ENCODE measurements at places on chromosomes 2 and 18. TPM values are rescaled to one million over a fixed set of nuclear protein-coding genes. Genes with fewer than 3 reads are reported as not detected.
A peak's percentile ranks its signal among the peaks of the same experiment; 100 is the strongest.

INPP5D gene
- total RNA-seq, result 152 TPM

GRCh38 chr18:74480149-74480651 is 16.0 kb upstream of the CNDP2 start:
- no peak overlapping the region for H3K27ac ChIP-seq
- no peak for DNase-seq
- peaks cover 10% of the 10 kb centered on the region for H3K27me3 ChIP-seq
- H3K4me1 ChIP-seq, result peaks cover 6% of the 10 kb centered on the region
- H3K4me3 ChIP-seq, result no peak overlapping the region

DNA sequence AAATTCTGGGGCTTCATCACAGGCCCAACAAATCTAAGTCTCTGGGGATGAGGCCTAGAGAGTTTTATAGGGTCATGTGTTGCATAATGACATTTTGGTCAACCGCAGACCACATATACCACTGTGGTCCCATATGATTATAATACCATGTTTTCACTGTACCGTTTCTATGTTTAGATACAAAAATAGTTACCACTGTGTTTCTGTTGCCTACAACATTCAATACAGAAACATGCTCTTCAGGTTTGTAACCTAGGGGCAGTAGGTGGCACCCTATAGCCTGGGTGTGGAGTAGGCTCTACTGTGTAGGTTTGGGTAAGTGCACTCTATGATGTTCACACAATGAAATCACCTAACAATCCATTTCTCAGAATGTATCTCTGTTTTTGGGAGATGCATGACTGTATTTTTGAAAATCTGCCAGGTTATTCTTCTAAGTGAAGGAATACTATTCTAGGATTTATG is 485.2 kb downstream of the PTPRM start:
- no peak for DNase-seq
- H3K36me3 ChIP-seq, result no peaks in the 10 kb centered on the region
- H3K4me3 ChIP-seq, result no peak overlapping the region
- H3K4me1 ChIP-seq, result peaks cover 2% of the 10 kb centered on the region
- no peak overlapping the region for H3K27ac ChIP-seq

- H3K4me3 ChIP-seq, result peak overlapping the region; percentile 49
- peaks cover 35% of the 10 kb centered on the region for H3K4me1 ChIP-seq
- peaks cover 3% of the 10 kb centered on the region for H3K36me3 ChIP-seq
- peaks cover 3% of the 10 kb centered on the region for H3K27me3 ChIP-seq
Observed at GRCh38 chr18:51151568-51152511, 45.6 kb downstream of the MEX3C start.

DNA sequence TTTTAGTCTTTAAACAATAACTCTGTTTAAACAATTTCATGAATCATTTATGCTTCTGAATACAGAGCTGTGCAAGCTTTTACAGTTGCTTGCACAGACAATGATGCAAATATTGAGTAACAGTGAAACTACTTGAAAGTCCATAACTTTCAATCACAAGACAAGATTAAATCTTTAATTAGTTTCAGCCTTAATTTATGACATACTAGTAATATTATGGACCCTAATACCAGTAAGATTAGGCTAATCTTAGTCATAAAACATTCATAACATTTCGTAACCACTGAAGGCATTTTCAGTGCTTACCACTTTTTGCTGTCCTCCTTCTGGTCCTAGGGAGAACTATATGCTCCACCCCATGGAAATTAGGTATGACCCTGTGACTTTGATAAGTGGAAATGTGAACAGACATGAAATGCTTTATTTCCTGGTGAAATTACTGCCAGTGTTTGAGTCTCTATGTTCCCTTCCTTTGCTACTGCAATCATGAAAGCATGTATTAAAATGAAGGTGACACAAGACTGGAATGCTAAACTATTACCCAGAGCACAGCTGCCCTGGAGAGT is 1.8 kb upstream of the COBLL1 start:
- no peak for DNase-seq
- H3K36me3 ChIP-seq, result no peaks in the 10 kb centered on the region
- no peak overlapping the region for H3K27ac ChIP-seq
- H3K27me3 ChIP-seq, result peaks cover 40% of the 10 kb centered on the region

- DNase-seq, result no peak
- H3K36me3 ChIP-seq, result no peaks in the 10 kb centered on the region
- no peak overlapping the region for H3K27ac ChIP-seq
- no peak overlapping the region for H3K4me3 ChIP-seq
- H3K4me1 ChIP-seq, result peaks cover 2% of the 10 kb centered on the region
Observed at GRCh38 chr2:31294196-31294595, 60.2 kb downstream of the EHD3 start.

GRCh38 chr18:30967701-30968100 is 74.8 kb downstream of the DSC3 start:
- no peaks in the 10 kb centered on the region for H3K36me3 ChIP-seq
- no peak for DNase-seq
- H3K27me3 ChIP-seq, result no peaks in the 10 kb centered on the region
- no peak overlapping the region for H3K4me3 ChIP-seq
- no peaks in the 10 kb centered on the region for H3K4me1 ChIP-seq

PIAS2 gene
- 19.8 TPM for total RNA-seq

DNA sequence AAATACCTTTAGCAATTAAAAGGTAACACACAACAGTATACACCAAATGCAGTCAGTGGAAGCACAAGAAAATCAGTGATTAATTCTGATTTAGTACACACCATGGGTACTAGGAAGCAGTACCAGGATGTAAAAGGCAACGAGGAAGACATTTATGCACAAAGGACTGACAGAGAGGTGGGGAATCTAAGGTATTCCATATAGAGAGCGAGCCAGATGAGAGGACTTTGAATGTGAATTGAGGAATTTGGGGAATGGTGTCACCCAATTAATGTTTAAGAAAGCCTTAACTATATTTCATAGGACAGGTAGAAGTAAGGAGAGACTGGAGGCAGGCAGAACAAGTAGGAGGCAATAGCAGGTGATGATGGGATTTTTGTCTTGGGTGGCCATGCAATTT is 11.7 kb downstream of the CPS1 start:
- no peak overlapping the region for H3K27ac ChIP-seq
- no peak for DNase-seq
- H3K4me1 ChIP-seq, result no peaks in the 10 kb centered on the region
- no peaks in the 10 kb centered on the region for H3K36me3 ChIP-seq
- no peak overlapping the region for H3K4me3 ChIP-seq

DNA sequence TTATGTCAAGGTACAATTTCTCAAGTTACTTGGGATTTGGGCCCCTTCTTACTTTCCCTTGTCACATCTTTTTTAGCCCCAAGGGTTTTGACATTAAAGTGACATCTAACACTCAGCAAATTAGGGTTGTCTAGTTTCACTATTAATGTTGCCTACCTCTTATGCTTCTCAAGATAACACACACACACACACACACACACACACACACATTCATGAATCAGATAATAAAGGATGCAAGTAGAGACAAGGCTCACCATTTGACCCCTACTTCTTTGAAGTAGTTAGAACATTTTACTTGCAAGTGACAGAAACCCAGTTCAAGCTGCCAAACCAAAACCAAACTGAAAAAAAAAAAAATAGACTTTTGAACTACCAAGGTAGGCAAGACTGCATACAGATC is 138.8 kb downstream of the TRIB2 start:
- H3K27me3 ChIP-seq, result peaks cover 9% of the 10 kb centered on the region
- H3K27ac ChIP-seq, result peak overlapping the region; percentile 34
- peaks cover 6% of the 10 kb centered on the region for H3K4me1 ChIP-seq
- H3K36me3 ChIP-seq, result peaks cover 3% of the 10 kb centered on the region
- DNase-seq, result no peak

NDUFV2 gene
- total RNA-seq, result 222 TPM

GRCh38 chr18:80157708-80158343 is 48.8 kb downstream of the ADNP2 start:
- H3K27me3 ChIP-seq, result peaks cover 17% of the 10 kb centered on the region
- H3K4me3 ChIP-seq, result no peak overlapping the region
- peak; percentile 82 for DNase-seq
- H3K4me1 ChIP-seq, result peaks cover 10% of the 10 kb centered on the region

DNA sequence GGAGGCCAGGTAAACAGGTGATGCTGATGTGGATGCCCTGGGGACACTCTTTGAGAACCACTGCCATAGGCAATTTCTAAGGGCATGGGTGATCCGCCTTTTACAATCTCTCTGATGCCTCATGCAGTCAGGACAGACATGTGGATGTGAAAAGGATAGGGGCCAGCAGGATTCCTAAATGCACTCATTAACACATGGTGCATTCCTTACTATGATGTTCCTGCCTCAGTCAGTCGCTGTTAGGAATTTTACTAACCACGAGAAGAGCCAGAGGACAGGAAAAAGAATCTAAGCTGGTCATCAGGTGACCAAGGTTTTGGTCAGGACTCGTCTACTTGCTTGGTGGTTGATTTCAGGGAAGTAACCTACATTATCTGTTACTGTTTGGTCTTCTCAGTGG is 191.0 kb downstream of the ARL4C start:
- H3K36me3 ChIP-seq, result peaks cover 23% of the 10 kb centered on the region
- peaks cover 70% of the 10 kb centered on the region for H3K4me1 ChIP-seq
- DNase-seq, result no peak
- H3K4me3 ChIP-seq, result no peak overlapping the region

DNA sequence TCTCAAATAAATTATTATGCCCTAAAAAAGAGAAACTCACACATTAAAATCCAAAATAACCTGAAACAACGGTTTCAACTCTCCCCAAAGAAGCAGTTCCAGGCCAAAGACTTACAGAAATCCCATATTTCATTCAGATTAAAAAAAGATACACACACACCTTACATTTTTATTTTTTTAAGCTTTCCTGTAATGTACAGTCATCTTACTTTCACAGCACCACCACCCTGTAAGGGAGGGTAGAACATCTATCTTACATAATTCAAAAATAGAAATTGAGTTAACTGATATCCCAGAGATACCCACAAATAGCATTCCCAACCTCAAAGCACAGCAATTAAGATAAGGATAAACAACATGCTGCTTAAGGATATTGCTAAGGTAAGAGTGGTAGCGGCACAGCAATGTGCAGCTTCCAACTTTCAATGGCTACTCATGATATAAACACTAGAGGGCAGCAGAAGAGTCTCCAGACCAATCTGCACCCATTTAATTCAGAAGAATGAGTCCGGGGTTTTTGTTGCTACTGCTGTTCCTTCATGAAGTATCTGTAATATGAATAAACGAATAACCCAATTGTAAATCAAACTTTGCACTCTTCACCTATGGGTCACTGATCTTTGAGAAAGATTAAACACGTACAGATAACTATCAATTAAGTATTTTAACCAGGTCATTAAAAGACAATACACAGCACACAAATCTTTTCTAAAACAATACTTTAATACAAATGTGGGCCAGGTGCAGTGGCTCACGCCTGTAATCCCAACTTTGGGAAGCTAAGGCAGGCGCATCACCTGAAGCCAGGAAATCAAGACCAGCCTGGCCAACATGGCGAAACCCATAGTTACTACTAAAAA is 11.3 kb downstream of the GFPT1 start:
- no peak for DNase-seq
- H3K36me3 ChIP-seq, result peaks cover 8% of the 10 kb centered on the region
- H3K27ac ChIP-seq, result no peak overlapping the region
- no peak overlapping the region for H3K4me3 ChIP-seq
- peaks cover 12% of the 10 kb centered on the region for H3K4me1 ChIP-seq

PLB1 gene
- total RNA-seq, result 0.67 TPM

DNA sequence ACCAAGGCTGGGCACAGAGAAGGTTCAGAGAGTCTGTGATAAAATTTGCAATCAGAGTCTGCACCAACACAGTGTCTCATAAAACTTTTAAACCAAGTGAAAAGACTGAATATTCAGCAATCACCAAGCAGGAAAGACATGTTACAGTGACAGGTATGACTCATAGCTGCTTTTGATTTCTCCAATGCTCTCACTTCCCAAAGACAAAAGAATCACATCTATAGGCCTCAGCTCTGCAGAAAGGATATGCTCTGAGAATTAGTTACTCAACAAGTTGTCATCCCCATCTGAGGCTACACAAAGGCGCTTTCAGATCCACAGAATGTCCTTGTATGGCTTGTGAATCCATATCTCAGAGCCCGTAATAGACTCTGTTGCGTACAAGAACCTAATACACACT is 92.5 kb downstream of the KCNF1 start:
- H3K4me1 ChIP-seq, result no peaks in the 10 kb centered on the region
- no peak for DNase-seq
- no peaks in the 10 kb centered on the region for H3K36me3 ChIP-seq
- H3K4me3 ChIP-seq, result no peak overlapping the region

DNA sequence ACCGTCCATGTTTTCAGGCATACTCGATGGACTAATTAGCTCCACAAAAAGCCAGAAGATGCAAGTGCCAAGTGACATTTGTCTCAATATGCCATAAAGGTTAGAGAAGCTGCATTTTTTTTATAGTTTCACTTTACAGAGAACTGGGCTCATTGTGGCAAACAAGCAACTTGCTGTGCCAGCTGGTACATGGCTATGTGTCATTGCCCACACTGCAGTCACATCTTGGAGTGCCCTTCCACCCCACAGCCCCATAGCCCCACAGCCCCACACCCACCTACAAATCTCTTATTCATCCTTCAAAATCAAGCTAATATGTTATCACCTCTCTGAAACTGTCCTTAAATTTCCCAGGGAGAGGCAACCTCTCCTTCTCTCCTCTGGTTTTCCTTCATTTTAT is 451.9 kb downstream of the ARHGAP15 start:
- no peak overlapping the region for H3K4me3 ChIP-seq
- H3K36me3 ChIP-seq, result peaks cover 27% of the 10 kb centered on the region
- no peak for DNase-seq

Data from activated CD8-positive, alpha-beta memory T cell treated with anti-CD3 and anti-CD28 coated beads, Interleukin-2, amount 10 ng/mL, durations not matched to agents 7 days and 5 days (primary cell).